ENCODE measurements at places on chromosomes 6 and 20. TPM values are rescaled to one million over a fixed set of nuclear protein-coding genes. Genes with fewer than 3 reads are reported as not detected.
A peak's percentile ranks its signal among the peaks of the same experiment; 100 is the strongest.

The SLC26A8 gene
- 0.77 TPM for total RNA-seq

- no peaks in the 10 kb centered on the region for H3K4me1 ChIP-seq
- DNase-seq, result no peak
- H3K36me3 ChIP-seq, result no peaks in the 10 kb centered on the region
- H3K4me3 ChIP-seq, result no peak overlapping the region
- H3K27me3 ChIP-seq, result no peaks in the 10 kb centered on the region
Observed at GRCh38 chr6:133467982-133468380, 226.8 kb downstream of the EYA4 start.

- H3K4me1 ChIP-seq, result no peaks in the 10 kb centered on the region
- H3K36me3 ChIP-seq, result peaks cover 13% of the 10 kb centered on the region
- no peak overlapping the region for H3K27ac ChIP-seq
- no peaks in the 10 kb centered on the region for H3K27me3 ChIP-seq
Observed at GRCh38 chr20:44196271-44196670, 9.3 kb upstream of the JPH2 start.

- no peaks in the 10 kb centered on the region for H3K36me3 ChIP-seq
- no peaks in the 10 kb centered on the region for H3K27me3 ChIP-seq
- H3K4me1 ChIP-seq, result peaks cover 8% of the 10 kb centered on the region
- no peak overlapping the region for H3K4me3 ChIP-seq
- H3K27ac ChIP-seq, result no peak overlapping the region
Observed at GRCh38 chr6:149129371-149130077, 188.0 kb upstream of the TAB2 start.

The C20orf202 gene
- 0.66 TPM for total RNA-seq

- H3K4me1 ChIP-seq, result peaks cover 7% of the 10 kb centered on the region
- H3K27ac ChIP-seq, result peak overlapping the region; percentile 43
Observed at GRCh38 chr6:41288030-41288753, 1.7 kb upstream of the TREM1 start.

- DNase-seq, result no peak
- no peak overlapping the region for H3K27ac ChIP-seq
- H3K27me3 ChIP-seq, result no peaks in the 10 kb centered on the region
- no peaks in the 10 kb centered on the region for H3K36me3 ChIP-seq
Observed at GRCh38 chr6:132198040-132198439, 203.2 kb downstream of the MOXD1 start.

GRCh38 chr6:149846321-149846720, 17.8 kb downstream of the LRP11 start:
- peaks cover 4% of the 10 kb centered on the region for H3K4me1 ChIP-seq
- H3K27ac ChIP-seq, result no peak overlapping the region
- no peaks in the 10 kb centered on the region for H3K27me3 ChIP-seq
- no peak overlapping the region for H3K4me3 ChIP-seq
- H3K36me3 ChIP-seq, result peaks cover 18% of the 10 kb centered on the region
- DNase-seq, result no peak

The ALDH8A1 gene
- total RNA-seq, result 1.8 TPM

- H3K27me3 ChIP-seq, result no peaks in the 10 kb centered on the region
- peaks cover under 1% of the 10 kb centered on the region for H3K4me1 ChIP-seq
- no peak overlapping the region for H3K4me3 ChIP-seq
Observed at GRCh38 chr6:157316871-157317814, 6.2 kb downstream of the TMEM242 start.

GRCh38 chr20:50190251-50191064, at the start of gene CEBPB:
Gene CEBPB (plus strand): TSS chr20:50190830. CDS start chr20:50191034, 204 bp downstream.
- peaks cover 34% of the 10 kb centered on the region for H3K4me1 ChIP-seq
- no peak for DNase-seq
- peak within 1 kb of the TSS; percentile 60 for H3K4me3 ChIP-seq
- peak within 1 kb of the TSS; percentile 82 for H3K27ac ChIP-seq
- peaks cover 29% of the 10 kb centered on the region for H3K27me3 ChIP-seq

DNA sequence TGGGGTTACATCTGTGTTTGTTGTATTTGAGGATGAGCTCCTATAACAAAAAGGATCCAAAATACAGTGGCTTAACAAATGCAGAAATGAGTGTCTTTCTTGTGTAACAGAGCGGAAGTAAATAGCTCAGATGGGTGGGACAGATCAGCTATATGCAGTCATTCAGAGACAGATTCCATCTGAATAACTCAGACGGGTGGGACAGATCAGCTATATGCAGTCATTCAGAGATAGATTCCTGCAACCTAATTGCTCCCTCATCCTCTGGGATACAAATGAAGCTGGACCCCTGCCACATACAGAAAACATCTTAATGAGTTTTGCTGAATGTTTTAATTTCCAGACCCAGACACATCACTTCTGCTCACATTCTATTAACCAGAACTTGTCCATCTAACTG, 332.3 kb downstream of the BCKDHB start:
- H3K27ac ChIP-seq, result no peak overlapping the region
- DNase-seq, result no peak
- no peaks in the 10 kb centered on the region for H3K36me3 ChIP-seq
- no peak overlapping the region for H3K4me3 ChIP-seq

DNA sequence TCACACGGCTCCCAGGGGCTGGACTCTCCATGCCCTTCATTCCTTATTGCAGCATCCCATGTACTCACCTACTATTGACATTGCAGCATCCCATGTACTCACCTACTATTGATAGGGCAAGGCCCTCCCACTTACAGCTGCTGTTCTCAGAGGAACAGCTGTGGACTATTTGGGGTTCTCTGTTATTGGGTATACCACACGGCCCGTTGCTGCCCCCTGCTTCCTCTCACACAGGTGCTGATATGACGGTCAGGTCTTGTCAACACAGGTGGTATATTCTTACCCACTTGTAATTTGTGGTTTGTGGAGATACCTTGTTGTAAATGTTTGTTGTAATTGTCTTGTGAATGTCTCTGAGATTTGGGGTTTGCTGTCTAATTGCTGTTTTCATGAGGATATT, 18.8 kb downstream of the ALDH5A1 start:
- peaks cover 25% of the 10 kb centered on the region for H3K36me3 ChIP-seq
- no peak for DNase-seq
- no peaks in the 10 kb centered on the region for H3K4me1 ChIP-seq
- no peaks in the 10 kb centered on the region for H3K27me3 ChIP-seq
- no peak overlapping the region for H3K4me3 ChIP-seq

- H3K27me3 ChIP-seq, result peaks cover 13% of the 10 kb centered on the region
- H3K27ac ChIP-seq, result no peak within 1 kb of the TSS
- no peaks in the 10 kb centered on the region for H3K4me1 ChIP-seq
- peak; percentile 52 for DNase-seq
- H3K4me3 ChIP-seq, result no peak within 1 kb of the TSS
Observed at GRCh38 chr20:56247954-56248782, at the start of gene MC3R. Gene MC3R (plus strand): TSS chr20:56248732. CDS start chr20:56248844, 112 bp downstream.

GRCh38 chr20:41373251-41373783, 6.7 kb upstream of the EMILIN3 start:
- no peaks in the 10 kb centered on the region for H3K27me3 ChIP-seq
- H3K4me3 ChIP-seq, result no peak overlapping the region
- no peaks in the 10 kb centered on the region for H3K36me3 ChIP-seq
- no peak overlapping the region for H3K27ac ChIP-seq
- peaks cover 14% of the 10 kb centered on the region for H3K4me1 ChIP-seq
- no peak for DNase-seq

GRCh38 chr6:165841153-165841558, 178.1 kb upstream of the PDE10A start:
- DNase-seq, result no peak
- no peak overlapping the region for H3K27ac ChIP-seq
- no peaks in the 10 kb centered on the region for H3K4me1 ChIP-seq
- no peaks in the 10 kb centered on the region for H3K36me3 ChIP-seq
- H3K27me3 ChIP-seq, result peaks cover 10% of the 10 kb centered on the region

DNA sequence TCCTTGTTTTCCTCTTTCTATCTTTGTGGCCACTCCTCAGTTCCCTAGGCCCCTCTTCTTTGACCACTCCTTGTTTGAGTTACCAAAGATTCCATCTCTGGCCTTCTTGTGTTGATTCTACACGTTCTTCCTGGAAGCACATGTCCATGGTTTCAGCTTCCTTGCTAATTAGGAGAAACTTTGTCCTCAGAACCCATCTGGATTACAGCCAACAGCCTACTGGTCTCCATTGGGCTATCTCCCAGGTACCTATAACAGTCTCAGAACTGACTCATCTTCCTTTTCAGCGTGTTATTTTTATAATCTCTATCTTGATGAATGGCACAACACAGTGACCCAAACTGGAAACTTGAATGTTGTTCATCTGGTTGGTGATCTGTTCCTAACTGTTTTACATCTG, 17.5 kb downstream of the PTPRA start:
- no peak for DNase-seq
- no peak overlapping the region for H3K4me3 ChIP-seq
- H3K27ac ChIP-seq, result no peak overlapping the region
- no peaks in the 10 kb centered on the region for H3K4me1 ChIP-seq

DNA sequence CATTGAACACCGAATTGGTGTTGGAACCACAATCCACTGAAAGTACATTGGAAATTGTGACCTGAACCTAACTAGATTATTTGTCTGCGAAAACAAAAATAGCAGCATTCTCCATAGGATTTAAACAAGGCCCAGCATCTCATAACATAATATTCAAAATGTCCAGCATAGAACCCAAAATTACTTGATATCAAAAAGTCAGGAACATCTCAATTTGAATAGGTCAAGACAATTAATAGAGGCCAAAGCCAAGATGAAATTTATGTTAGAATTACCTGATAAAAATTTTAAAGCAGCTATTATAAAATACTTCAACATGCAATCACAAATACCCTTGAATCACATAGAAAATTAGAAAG, 42.4 kb upstream of the CD2AP start:
- no peaks in the 10 kb centered on the region for H3K36me3 ChIP-seq
- no peak for DNase-seq
- H3K27me3 ChIP-seq, result no peaks in the 10 kb centered on the region

- no peak overlapping the region for H3K4me3 ChIP-seq
- no peaks in the 10 kb centered on the region for H3K27me3 ChIP-seq
- H3K4me1 ChIP-seq, result no peaks in the 10 kb centered on the region
- H3K27ac ChIP-seq, result no peak overlapping the region
- H3K36me3 ChIP-seq, result no peaks in the 10 kb centered on the region
Observed at GRCh38 chr20:8255945-8256632, 124.0 kb downstream of the PLCB1 start.

The RNGTT gene
- total RNA-seq, result 34.4 TPM

DNA sequence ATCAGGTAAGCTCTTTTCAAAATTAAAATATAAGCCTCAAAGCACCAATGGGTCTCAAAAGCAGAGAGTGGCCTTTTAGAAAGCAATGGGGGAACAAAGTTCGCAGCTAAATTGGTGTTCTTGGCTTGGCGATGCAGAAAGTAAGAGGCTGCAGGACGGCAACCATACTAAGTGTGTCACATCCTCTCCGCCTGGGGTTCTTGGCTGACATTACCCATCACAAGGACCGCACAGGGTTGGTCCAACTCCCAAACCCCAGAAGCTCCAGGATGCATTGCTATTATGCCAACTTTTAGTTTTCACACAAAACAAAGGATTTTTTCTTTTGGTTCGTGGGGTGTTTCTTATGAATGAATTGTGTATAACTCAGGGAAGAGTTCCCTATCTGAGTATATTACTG, 124.8 kb downstream of the PRKN start:
- no peaks in the 10 kb centered on the region for H3K4me1 ChIP-seq
- no peak for DNase-seq
- no peak overlapping the region for H3K27ac ChIP-seq
- no peaks in the 10 kb centered on the region for H3K27me3 ChIP-seq
- H3K36me3 ChIP-seq, result no peaks in the 10 kb centered on the region
- H3K4me3 ChIP-seq, result no peak overlapping the region

- H3K4me3 ChIP-seq, result no peak overlapping the region
- no peaks in the 10 kb centered on the region for H3K27me3 ChIP-seq
- no peaks in the 10 kb centered on the region for H3K36me3 ChIP-seq
- H3K4me1 ChIP-seq, result peaks cover 8% of the 10 kb centered on the region
Observed at GRCh38 chr20:51481341-51481914, 61.1 kb downstream of the NFATC2 start.

DNA sequence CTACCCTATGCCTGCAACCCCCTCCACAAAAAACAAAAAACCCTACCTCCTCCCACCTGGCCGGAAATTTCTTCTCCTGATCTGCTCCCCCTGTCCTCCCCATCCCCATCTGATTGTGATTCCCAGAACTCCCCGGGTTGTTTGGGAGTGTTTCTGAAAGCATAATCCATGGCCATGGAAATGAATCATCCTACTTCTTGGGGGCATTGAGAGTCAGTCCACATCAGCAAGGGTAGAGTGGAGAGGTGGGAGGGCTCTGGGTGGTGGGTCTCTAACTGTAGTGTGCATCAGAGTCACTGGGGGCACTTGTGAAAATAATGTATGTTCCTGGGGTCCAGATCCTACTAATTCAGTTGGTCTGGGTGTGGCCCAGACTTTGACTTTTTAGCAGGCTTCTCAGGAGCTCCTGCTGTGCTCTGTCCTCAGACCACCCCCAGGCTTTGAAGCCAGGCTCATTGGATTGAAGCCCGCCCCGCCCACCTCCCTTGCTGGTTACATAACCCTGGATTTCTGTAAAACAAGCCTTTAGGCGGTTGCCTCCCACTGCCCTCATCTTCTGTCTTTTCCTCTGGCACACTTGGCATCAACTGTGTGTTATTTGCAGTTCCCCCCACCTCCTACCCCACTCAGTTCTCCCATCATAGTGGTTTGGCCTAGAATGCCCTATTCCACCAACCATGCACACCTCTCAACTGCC, 10.5 kb downstream of the PIGT start:
- no peak overlapping the region for H3K27ac ChIP-seq
- no peak for DNase-seq
- no peaks in the 10 kb centered on the region for H3K27me3 ChIP-seq
- no peak overlapping the region for H3K4me3 ChIP-seq

The TNFRSF21 gene
- 34.2 TPM for total RNA-seq

- peaks cover 19% of the 10 kb centered on the region for H3K36me3 ChIP-seq
- H3K4me3 ChIP-seq, result no peak overlapping the region
- H3K27me3 ChIP-seq, result no peaks in the 10 kb centered on the region
Observed at GRCh38 chr20:48975955-48976354, 54.4 kb downstream of the ARFGEF2 start.

The FAM162B gene
- total RNA-seq, result 6.7 TPM

The TRAPPC3L gene
- 0.33 TPM for total RNA-seq

The SLC22A16 gene
- 0.66 TPM for total RNA-seq

GRCh38 chr20:33005908-33006775, 1.4 kb upstream of the BPIFB2 start:
- H3K4me1 ChIP-seq, result peaks cover 8% of the 10 kb centered on the region
- DNase-seq, result no peak
- H3K27ac ChIP-seq, result no peak overlapping the region
- no peaks in the 10 kb centered on the region for H3K27me3 ChIP-seq
- no peak overlapping the region for H3K4me3 ChIP-seq

The STX16 gene
- total RNA-seq, result 43.1 TPM

GRCh38 chr20:20993372-20993771, 112.8 kb downstream of the LINC00237 start:
- DNase-seq, result peak; percentile 80
- no peaks in the 10 kb centered on the region for H3K36me3 ChIP-seq
- no peaks in the 10 kb centered on the region for H3K4me1 ChIP-seq
- no peak overlapping the region for H3K4me3 ChIP-seq

- H3K36me3 ChIP-seq, result peaks cover 5% of the 10 kb centered on the region
- no peak for DNase-seq
- no peaks in the 10 kb centered on the region for H3K27me3 ChIP-seq
- H3K27ac ChIP-seq, result no peak overlapping the region
Observed at GRCh38 chr6:37277001-37277409, 19.1 kb upstream of the TMEM217 start.

DNA sequence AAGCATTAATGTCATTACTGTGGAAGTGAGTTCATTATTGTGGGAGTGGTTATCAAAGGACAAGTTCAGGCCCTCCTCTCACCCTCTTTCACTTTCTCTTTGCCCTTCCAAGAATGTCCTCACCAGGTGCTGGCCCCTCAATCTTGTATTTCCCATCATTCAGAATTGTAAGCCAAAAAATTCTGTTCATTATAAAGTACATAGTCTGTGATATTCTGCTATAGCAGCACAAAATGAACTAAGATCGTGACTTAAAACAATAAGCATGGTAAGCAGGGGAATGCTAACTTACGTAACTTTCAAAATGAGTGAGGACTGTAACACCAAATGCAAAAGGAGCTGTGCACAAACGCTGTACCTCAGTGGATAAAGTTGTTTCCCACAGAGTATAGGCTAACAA, 515.7 kb upstream of the BTBD3 start:
- no peak overlapping the region for H3K4me3 ChIP-seq
- no peak for DNase-seq

The OR12D3 gene
- total RNA-seq, result not detected
